Adipocyte (in vitro differentiated cells): ENCODE measurements at places on chromosomes 6 and 20.

DNA sequence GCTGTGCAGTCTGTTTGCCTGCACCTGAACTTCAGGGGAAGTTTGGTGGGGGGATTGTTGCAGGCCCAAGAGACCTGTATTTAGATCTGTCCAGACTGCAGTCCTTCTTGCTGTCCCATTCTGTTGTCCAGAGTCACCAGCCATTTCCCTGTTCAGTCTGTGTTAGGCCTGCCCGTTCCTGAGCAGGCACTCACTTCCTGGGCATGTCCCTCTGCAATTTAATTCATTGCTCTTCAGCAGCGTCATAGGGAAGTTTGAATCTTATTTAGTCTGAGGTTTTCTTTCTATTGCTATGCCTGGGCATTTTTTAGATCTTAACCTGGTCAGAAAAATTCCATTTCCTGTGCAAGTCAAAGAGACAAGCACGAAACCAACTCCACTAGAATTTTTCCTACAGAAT is 190.2 kb downstream of the DTNBP1 start:
- DNase-seq: no peak

- DNase-seq: no peak
Observed at GRCh38 chr6:127918506-127919427, 17.9 kb upstream of the THEMIS start.

- DNase-seq: peak; percentile 44
Observed at GRCh38 chr20:54535746-54536145, 60.4 kb downstream of the DOK5 start.

DNA sequence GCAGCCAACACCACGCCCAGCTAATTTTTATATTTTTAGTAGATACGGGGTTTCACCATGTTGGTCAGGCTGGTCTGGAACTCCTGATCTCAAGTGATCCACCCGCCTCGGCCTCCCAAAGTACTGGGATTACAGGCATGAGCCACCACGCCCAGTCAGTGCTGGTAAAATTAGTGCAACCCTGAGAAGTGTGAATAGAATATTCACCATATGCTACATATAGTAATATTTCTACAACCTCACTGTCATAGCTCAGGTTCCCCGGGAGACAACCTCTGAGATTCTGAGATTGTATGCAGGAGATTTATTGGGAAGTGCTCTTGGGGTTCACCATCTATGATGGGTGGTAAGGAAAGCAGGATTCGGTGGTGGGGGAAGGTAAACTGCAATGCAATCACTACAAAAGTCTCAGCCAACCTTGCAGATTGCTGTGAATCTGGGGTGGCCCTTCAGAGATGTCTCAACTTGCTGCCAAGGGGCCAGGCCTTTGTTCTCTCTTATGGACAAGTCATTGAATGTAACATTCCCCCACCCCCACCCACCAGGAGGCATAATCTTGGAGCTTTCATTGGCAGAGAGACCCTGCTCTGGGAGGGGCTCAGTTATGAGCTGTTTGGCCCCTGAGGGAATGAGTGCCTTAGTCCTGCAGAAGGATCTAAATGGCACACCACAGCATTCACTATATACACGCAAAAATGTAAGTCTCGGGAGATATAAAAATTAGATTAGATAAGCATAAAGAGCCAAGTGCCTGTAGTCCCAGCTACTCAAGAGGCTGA is 34.0 kb upstream of the SEC63 start:
- DNase-seq: no peak

- DNase-seq: peak; percentile 15
Observed at GRCh38 chr6:107413966-107414645, 45.3 kb downstream of the PDSS2 start.

GRCh38 chr20:38635721-38636288 is 34.2 kb downstream of the ARHGAP40 start:
- DNase-seq: no peak

- DNase-seq: no peak
Observed at GRCh38 chr6:39367700-39368099, 45.2 kb upstream of the KCNK16 start.

- DNase-seq: no peak
Observed at GRCh38 chr20:62723351-62723750, 14.7 kb downstream of the NTSR1 start.

DNA sequence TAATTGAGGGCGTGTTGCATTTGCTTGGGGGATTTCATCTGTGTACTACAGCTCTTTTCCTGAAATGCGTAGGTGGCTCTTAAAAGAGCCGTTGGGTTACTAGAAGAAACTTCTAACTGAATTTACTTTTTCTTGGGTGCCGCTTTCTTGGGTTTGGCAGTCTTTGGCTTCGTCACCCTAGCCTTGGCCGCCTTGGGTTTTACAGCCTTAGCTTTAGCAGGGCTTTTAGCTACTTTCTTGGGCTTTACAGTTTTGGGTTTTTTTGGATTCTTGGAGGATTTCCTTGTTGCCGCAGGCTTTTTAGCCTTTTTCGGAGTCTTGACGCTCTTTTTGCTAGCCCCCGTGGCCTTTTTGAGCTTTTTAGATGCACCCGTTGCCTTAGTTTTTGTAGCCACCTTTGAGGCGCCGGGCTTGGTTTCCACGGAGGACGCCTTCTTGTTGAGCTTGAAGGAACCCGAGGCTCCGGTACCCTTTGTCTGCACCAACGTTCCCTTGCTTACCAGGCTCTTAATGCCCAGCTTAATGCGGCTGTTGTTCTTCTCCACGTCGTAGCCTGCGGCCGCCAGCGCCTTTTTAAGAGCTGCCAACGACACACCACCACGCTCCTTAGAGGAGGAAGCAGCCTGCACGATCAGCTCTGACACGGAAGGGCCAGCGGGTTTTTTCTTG is 54.5 kb downstream of the TRIM38 start:
- peak; percentile 51 for DNase-seq

DNA sequence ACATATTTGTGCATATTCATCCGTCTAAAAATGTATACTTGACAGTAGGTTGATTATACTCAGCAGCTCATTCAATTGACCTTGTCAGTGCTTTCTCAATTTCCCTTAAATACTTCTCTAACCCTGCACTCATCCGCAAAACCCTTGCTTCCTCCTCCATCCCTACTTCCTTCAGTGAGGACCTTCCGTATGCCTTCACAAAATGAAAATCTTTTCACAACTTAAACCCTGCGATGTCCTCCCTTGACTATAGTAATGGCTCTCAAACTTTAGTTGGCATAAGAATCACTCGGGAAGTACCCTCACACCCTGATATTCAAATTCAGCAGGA is 5.2 kb downstream of the MBOAT1 start:
- DNase-seq: no peak

DNA sequence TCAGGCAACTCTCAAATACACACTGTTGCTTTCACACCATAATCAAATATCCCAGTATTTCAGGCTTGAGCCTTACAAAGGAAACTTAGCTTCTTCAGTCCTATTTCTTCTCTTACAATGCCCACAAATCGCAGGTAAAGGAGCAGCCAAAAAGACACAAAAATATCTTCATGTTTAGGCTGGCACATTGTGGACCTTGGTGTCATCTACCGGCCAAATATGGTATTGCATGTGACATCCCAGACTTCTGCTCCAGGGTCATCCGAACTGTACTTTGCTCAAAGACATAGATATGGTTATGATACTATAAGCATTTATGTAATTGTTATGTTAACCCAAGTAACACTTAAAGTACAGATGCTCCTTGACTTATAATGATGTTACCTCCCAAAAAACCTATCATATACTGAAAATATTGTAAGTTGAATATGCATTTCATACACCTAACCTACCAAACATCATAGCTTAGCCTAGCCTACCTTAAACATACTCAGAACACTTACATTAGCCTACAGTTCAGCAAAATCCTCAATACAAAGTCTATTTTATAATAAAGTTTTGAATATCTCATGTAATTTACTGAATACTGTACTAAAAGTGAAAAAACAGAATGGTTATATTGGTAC is 4.6 kb downstream of the OR2H2 start:
- peak; percentile 75 for DNase-seq

DNA sequence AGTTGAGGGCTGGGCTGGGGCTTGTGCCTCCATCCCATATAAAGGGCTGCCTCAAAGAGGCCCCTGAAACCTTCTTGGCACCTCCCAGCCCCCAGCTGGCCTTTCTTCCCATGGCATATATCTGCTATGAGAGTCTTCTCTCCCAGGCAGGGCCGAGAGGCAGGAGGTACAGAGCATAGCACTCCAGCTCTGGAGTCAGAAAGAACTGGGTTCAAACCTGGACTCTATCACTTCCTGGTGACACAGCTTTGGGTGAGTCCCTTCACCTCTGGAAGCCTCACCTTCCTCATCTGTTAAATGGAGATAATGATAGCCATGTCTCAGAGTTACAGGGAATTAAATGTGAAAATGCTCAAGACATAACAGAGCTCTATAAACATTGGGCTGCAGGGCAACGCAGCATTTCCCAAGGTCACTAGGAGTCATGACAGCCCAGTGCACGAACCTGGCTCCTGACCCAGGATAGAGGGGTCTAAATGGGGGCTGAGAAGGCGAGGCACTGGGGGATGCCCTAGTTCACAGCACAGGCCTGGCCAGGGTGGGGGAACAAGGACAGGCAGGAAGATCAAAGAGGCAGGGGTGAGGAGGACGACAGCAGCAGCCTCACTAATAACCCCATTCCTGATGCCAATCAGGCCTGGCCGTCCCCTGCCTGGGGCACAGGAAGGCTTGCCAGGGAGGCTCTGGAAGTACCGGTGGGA is 1.9 kb downstream of the FAM83C start:
- no peak for DNase-seq

GRCh38 chr6:558959-559358 is 97.9 kb downstream of the HUS1B start:
- peak; percentile 7 for DNase-seq

DNA sequence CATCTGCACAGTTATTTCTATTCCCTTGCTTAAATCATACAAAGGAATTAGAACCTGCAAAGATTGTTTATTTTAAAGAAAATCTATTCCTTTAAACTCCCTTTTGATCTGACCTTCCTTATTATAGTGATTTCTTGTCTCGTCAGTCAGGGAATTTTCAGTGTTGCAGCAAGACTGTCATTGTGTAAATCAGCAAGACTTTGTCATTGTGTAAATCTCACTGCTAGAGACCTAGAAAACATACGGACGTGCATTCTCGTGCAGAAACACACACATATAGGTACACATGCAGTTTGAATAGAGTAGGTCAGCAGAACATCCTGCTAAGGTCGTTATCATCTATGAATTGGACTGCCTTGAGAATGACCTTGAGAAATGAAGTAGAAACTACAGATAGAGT is 6.2 kb upstream of the SGK1 start:
- no peak for DNase-seq

GRCh38 chr20:59453759-59454560 is 150.4 kb upstream of the PHACTR3 start:
- no peak for DNase-seq

DNA sequence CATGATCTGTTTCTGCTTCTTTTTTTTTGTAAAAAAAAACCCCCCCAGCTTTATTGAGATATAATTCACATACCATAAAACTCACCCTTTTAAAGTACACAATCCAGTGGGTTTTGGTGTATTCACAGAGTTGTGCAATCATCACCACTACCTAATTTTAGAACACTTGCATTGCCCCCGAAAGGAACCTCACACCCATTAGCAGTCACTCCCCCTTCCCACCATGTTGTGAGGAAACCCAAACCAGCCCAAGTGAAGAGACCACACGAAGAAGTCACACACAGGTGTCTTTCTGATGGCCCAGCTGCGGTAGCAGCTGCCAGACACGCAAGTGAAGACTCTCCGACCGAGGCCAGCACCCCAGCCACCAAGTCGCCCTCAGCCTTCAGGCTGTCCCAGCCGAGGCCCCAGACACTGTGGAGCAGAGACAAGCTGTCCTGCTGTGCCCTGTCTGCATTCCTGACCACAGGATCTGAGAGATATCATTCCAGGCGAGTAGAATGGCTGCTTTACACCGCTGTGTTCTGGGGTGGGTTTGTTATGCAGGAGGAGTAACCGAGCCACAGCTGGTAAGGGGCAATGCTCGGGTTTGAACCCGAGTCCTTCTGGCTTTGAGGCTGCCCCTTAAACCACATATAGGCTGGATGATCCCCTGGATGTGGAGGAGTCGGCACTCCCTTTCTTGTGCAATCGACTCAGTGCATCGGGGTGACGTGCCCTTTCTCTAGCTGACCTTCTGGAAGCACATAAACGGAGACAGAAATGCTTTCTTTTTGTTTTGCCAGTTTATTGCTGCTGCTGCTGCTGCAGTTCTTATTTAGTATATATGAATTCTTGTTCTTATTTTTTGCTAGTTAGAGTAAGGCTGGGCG is 59.1 kb upstream of the PTPN1 start:
- DNase-seq: peak; percentile 67

- peak; percentile 57 for DNase-seq
Observed at GRCh38 chr6:38262609-38263008, 377.1 kb downstream of the BTBD9 start.

GRCh38 chr6:137016356-137016755 is 28.4 kb downstream of the IL20RA start:
- DNase-seq: no peak

DNA sequence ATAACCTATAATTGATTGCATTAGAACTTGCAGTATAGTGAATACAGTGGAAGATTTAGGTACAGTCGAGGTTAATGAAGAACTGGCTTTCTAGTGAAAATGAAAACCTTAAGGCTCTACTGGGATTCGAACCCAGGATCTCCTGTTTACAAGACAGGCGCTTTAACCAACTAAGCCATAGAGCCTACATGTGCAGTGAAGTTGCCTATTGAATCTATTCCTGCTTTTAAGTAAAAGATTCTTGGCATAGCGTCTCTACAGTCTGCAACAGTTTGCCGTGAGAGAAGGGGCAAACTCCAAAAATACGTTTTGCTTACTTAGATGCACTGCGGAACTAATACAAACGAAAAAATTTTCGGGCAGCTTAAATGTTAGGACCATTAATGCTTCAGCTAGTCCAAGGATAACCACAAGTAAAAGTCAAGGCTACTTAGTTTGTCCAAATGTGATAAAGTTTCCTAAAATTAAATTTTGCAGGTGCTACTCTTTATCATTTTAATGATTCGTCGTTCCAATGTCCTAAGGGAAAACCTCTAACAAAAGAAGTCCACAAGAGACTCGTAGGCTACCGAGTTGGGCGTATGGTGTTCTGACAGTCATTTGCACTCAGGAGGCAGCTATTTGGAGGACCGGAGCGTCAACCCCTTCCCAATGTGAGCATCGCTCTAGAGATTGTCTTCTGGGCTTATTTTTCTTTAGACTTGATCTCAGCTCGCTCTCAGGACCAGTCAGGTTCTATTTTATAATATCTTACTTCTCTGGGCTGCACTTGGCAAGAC is 31.3 kb upstream of the ZSCAN23 start:
- peak; percentile 90 for DNase-seq
